ENCODE measurements at places on chromosomes 5 and 9.
A peak's percentile ranks its signal among the peaks of the same experiment; 100 is the strongest.

- no peak for DNase-seq
These were observed 479.5 kb upstream of the IZUMO3 start for GRCh38 chr9:25025156-25025555.

DNA sequence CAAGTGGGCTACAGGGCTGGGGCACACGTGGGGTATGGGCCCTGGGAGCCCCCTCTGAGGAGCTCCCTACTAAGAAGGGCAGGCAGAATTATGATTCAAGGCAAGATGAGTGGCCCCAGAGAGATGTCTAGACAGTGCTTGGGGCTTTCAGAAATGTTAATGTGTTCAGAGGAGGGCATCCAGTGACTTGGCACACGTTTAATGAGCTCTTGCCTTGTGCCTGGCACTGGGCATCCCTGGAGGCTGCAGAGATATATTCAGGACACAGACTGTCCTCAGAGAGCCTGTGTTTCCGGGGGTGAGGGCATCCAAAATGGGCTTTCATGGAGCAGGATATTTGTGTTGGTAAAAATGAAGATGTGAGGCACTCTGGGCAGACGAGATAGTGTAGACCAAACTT lies 25.4 kb upstream of the DAB2IP start:
- no peak for DNase-seq

DNA sequence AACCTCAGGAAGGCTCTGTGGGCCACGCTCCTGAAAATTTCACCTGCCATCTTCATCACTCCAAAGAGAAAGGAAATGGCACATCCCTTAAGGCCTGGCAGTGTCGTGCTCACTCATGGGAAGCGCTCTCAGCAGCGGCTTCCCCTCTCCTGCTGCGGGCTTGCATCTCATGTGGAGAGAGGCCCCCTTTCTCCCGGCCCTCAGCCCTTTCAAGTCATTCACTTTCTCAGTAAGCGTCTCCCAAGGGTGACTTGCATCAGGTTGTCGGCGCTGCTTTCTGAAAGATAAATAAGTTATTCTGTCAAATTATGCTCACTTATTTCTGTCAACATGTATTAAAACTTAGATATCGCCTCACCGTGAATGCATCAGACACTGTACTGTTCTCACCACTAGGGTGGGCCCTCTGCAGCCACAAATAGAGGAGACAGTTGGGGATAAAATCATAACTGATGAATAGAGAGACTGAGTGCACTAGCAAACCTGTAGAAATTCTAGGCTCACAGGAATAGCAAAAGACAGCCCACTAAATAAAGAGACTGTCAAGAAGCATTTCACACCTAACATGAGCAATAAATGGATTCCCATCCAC lies 174.6 kb downstream of the RFK start:
- no peak for DNase-seq

GRCh38 chr5:112866739-112867138 lies 5.7 kb downstream of the SRP19 start:
- no peak for DNase-seq

DNA sequence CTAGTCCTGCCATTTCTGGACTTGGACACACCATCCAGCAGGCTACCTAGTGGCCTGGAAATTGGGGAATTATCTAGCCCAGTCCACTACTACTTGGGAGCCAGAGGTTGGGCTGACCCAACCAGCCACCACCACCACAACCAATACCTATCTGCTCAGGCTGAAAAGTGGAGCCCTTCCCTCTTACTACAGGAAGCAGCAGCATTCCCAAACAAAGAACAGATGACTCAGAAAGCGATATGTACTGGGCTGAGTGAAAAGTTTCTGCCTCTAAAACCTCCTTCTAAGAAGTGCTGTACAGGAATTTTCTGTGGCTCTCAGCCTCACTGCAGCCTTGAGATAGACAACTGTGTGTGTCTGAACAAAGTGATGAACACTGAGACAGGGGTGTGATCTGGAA lies 279.4 kb downstream of the CDH10 start:
- DNase-seq = no peak

GRCh38 chr5:126855266-126855665 lies 78.3 kb downstream of the LMNB1 start:
- no peak for DNase-seq

- DNase-seq = no peak
These were observed 280.1 kb downstream of the KIF4B start for GRCh38 chr5:155293605-155294178.

- no peak for DNase-seq
These were observed 3.6 kb downstream of the TTC23L start for GRCh38 chr5:34842554-34842953.

GRCh38 chr5:176608937-176609723 lies 826 bp downstream of the GPRIN1 start:
- DNase-seq = no peak

DNA sequence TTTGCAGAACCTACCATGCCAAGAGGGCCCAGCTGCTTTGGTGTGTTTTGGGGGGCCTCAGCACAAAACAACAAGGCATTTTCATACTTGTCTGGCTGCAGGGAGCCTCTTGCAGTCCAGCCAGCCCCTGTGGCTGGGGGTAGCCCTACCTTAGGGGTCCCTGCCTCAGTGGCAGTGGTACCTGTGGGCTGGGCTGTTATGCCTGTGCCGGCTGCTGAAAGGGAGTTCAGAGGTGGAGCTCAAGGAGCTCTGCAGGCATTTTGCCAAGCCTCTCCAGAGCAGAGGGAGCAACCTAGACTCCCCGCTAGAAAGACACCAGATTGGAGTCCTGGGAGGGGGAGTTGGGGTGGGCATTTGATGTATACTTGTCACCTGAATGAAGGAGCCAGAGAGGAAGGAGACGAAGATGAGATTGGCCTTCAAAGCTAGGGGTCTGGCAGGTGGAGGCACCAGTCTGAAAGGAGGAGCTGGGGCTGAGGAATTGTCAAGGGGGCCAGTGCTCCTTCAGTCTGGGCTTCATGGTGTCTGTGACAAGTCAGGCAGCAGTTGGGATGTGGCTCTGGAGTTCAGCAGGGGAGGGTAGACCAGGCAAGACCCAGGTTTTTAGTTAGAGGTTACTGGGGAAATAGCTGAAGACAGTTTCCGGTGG lies 1.5 kb downstream of the SHROOM1 start:
- no peak for DNase-seq

GRCh38 chr9:78122631-78123030 lies 91.0 kb upstream of the GNAQ start:
- DNase-seq = no peak

DNA sequence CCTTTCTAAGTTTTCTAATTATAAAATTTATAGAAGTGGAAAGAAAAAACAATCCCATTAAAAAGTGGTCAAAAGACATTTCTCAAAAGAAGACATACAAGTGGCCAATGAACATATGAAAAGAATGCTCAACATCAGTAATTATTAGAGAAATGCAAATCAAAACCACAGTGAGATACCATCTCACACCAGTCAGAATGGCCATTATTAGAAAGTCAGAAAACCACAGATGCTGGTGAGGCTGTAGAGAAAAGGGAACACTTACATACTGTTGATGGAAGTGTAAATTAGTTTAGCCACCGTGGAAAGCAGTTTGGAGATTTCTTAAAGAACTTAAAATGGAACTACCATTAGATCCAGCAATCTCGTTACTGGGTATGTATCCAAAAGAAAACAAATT lies 23.7 kb upstream of the PLPP1 start:
- no peak for DNase-seq

GRCh38 chr9:132823370-132824145 lies 54.5 kb downstream of the AK8 start:
- no peak for DNase-seq

- DNase-seq = no peak
These were observed 2.8 kb downstream of the LCN6 start for GRCh38 chr9:136745389-136746154.

- DNase-seq = no peak
These were observed 42.6 kb upstream of the KIF2A start for GRCh38 chr5:62263401-62263800.

DNA sequence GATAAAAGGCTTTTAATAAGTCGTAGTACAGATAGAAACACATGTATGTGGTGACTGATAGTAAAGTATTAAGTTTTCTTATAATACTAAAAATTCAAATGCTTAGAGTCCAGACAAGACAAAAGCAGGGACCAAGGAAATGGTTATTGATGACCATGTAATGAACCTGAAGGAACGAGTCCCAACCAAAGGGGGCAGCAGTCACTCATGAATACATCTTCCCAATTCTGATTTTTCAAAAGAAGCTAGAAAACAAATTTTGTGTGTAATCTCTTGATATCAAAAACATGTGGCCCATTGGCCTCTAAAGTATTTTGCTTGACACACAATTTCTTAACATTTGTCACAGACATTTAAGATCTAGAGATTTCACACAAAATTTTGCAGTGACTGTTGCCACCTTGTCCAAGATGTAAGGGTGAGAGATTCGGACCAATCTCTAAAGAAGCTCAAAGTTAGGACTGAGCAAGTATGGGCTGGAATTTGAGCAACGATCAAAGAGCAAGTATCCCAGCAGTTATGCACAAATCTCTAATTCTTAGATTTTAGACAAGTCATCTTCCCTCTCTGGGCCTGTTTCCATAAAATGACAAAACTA lies 66.8 kb downstream of the ARL15 start:
- DNase-seq = no peak

DNA sequence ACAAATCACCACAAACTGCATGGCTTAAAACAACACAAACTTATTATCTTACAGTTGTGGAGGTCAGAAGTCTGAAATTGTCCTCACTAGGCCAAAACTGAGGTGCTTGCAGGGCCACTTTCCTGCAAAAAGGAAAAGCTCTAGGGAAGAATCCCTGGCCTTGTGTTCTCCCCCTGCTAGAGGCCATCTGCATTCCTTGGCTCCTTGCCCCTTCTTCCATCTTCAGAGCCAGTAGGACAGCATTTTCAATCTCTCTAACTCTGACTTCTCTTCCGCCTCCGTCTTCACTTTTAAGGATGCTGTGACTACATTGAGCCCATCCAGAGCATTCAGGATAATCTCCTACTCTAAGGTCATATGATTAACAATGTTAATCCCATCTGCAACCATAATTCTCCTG lies 236.6 kb downstream of the CDK5RAP2 start:
- no peak for DNase-seq

GRCh38 chr9:79570448-79571308 lies 1.1 kb upstream of the TLE4 start:
- peak; percentile 14 for DNase-seq

GRCh38 chr9:137429974-137430722 lies 7.0 kb downstream of the NOXA1 start:
- no peak for DNase-seq

GRCh38 chr5:139636207-139636792 lies 11.8 kb upstream of the CXXC5 start:
- DNase-seq = no peak

DNA sequence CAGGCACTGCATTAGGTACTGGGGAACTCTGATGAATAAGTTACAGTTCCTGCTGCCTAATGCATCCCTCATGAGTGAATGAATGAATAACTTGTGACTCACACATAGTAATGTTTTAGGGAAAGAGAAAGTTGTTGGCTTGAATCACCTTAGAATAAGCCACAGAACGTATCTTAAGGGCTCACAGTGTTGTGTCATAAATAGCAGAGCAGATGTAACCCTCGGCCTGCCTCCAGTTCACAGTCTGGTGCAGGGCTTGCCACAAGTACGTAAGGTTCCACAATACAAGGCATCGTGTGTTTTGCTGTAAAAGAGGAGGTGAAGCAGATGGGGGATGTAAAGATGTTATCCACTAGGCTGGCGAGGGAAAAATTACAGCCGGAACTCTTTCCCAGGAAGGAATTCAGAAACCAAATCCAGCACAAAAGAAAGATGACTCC lies 218.7 kb downstream of the TRPM3 start:
- no peak for DNase-seq

GRCh38 chr9:102642651-102643050 lies 352.5 kb upstream of the CYLC2 start:
- no peak for DNase-seq

GRCh38 chr5:83857341-83857740 lies 136.7 kb upstream of the HAPLN1 start:
- DNase-seq = no peak
